ENCODE measurements at places on chromosomes 4 and X.

- no peak for DNase-seq
Measured at GRCh38 chr4:184122631-184123408, 94.9 kb downstream of the ENPP6 start.

DNA sequence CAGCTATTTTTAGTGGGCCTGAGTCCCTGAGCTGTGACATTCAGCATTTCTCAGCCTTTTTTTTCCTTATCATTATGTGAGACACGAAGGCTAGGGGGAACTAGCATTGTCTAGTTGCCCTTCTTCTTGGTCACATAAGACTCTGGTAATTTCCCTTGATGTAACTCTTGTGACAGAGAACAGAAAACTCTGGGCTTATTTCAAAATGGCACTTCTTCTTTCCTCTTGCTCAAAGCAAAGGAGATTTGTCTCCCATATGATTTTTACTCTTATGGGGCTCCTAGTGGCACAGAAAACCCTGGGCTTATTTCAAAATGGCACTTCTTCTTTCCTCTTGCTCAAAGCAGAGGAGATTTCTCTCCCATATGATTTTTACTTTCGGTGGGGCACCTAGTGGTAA is 14.7 kb downstream of the ATXN3L start:
- DNase-seq, result no peak

DNA sequence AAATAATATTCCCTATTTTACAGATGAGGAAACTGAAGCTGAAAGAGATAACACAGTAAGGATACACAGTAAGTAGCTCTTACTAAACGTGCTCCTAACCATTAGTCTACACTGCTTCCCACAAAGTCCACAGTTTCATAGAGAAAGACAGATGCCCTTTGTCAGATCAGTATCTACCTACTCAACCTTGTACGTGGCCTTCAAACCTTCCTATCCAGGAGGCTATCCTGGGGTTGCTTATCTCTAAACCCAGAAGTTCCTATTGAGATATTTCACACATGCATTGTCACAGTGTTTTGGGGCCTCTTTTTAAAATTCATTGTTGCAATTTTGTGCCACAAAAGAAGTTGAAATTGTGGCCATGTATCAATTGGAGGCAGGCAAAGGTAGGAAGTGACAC is 208.0 kb downstream of the ENOX2 start:
- DNase-seq, result no peak

DNA sequence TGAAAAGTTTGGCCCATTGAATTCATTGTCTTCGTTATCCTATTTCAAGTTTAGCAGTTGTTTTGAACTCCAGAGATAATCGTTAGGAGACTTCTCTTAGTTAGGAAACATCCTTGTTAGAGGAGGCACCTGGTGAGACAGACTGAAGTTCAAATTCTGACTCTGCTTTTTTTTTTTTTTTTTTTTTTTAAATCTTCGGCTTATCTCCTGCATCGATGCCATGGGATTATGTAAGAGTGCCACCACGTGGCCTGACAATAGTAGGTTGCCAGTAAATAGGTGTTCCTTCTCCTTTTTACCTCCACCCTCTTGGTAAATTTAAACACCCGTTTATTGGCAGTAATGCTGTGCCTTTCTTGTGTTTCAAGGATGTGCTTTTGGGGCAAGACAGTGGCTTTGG is 149.3 kb downstream of the SOWAHB start:
- DNase-seq, result no peak

GRCh38 chrX:21741869-21742701 is 15.8 kb downstream of the SMPX start:
- no peak for DNase-seq

DNA sequence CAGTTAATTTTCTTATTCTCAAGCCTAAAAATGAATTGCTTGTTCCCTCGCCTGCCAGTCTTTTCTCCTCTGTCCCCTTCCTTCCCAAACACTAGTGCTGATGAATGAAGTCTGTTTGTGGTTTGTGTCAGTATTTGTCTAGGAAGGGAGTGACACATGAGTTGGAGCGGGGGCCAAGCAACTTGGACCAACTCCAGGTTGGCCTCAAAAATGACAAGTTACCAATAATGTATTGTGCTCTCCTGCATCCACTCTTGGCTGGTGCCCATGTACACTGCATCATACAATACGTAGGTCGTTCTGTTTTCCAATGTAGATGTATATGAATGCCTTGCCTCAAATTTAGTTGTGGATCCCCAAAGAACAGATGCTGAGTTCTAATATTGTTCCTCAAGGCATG is 223.0 kb upstream of the GPC4 start:
- DNase-seq, result no peak

DNA sequence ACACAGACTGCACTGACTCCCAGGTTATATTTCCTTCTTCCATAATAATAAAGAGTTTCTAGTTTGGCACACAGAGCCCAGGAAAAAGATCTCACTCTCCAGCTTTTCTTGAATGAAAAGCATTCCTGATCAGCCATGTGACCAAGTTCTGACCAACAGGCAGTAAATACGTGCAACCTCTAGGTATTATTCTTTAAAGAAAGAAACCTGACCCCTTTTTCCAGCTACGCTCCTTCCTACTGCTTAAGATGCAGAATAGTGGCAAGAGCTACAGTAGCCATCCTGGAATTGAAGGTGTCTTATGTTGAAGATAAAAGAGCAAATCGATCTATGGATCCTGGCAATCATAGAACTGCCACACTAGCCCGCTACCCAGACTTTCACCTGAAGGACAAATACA is 76.7 kb downstream of the LRBA start:
- DNase-seq, result no peak

- DNase-seq, result no peak
Measured at GRCh38 chr4:6504900-6505496, 32.6 kb upstream of the PPP2R2C start.

- DNase-seq, result no peak
Measured at GRCh38 chrX:13212191-13212651, 107.6 kb downstream of the ATXN3L start.

DNA sequence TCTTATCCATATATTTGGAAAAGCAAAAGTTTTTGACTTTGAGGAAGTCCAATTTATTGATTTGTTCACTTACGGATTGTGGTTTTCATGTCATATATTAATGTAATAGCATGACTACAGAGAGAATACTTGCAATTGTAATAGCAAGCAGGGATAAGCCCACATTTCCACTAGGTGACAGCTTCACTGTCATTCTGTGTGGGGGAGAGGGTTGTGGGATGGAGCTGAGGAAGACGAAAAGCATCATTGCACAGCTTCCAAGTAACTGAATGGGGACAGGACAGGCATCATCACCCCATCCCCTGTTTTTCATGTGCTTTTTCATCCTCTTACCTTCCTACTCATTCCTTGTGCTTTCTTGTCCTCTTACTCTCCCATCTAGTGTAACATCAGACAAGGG is 31.4 kb downstream of the BEX3 start:
- DNase-seq, result no peak

DNA sequence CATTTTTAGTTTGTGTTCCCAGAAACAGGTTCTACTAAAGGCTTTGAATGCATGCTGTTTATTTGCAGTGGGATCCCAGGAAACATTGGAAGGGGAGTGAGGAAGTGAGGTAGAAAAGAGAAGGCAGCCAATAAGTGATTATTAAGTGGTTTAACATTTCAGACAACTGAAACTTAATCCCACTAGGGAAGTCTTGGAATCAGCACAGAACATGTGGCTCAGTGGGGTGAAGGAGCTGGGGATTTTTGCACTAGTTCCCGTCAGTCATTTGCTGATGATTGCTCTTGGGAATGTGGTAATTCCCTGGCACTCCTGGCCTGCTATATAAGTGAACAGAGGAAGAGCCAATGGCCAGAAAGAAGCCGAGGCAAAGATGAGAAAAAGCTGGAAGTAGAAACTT is 1053.0 kb upstream of the IGFBP7 start:
- no peak for DNase-seq

GRCh38 chr4:69764311-69764710 is 3.9 kb upstream of the SULT1B1 start:
- no peak for DNase-seq

DNA sequence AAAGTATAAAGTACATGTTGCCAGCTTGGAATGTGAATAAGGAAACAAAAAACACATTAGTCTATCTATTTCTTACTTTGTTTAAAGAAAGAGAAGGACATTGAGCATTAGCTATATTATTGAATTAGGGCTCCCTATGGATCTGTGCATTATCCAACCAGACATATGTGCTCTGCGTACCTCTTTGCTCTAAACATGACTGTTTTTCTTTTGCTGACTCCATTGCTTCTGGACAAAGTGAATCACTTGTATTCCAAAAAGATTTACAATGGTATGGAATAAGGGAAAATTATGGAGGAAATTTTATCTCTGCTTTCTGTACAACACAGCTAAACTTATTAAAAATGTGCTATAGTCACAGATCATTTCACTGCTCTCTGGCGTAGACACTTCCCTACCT is 727.8 kb upstream of the LCORL start:
- no peak for DNase-seq

- peak; percentile 86 for DNase-seq
Measured at GRCh38 chr4:147975325-147975724, 243.4 kb downstream of the ARHGAP10 start.

DNA sequence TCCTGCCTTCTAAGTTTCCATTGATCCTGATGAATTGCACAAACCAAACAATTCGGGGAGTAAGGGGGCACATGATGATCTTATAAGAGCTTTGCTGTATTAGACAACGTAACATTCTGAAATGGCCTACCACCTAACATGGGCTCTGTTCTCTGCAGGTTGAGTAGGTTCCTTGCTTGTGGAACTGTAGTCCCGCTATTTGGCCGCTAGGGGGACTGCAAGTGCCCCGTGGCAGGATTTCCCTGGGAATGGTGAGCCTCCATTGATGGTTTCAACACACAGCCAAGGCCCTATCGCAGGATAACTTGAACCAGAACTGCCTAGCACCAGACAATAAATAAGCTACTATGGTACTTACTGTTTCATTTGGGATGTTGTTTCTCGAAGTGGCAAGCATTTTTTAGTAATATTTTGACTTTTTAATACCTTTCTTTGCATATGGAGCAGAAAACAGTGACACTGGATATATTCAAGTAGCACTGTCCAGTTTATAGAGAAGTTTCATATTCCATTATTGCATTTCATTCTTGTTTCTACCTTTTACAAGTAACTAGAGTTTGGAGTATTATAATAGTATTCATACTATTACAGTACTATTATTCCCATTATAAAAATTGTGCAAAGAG is 11.9 kb downstream of the AR start:
- DNase-seq, result no peak

DNA sequence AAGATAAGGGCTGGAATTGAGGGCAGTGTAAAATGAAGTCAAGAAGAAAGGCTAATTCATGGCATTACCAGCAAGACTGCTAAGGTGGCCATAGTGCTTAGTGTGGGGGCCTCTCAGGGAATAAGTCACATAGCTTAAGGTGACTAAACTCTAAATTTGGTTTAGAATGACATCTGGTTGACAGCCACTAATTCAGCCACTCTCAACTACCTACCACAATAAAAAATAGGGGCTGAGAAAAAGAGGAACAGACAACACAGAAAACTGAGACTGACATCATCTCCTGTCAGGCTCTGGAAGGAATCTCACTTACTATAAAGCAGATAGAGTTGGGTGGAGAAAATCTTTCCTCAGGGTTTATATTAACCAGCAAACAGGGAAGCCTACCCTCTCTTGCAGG is 96.9 kb downstream of the CHRDL1 start:
- DNase-seq, result no peak

GRCh38 chr4:120481756-120482155 is 415.1 kb upstream of the MAD2L1 start:
- DNase-seq, result peak; percentile 24

DNA sequence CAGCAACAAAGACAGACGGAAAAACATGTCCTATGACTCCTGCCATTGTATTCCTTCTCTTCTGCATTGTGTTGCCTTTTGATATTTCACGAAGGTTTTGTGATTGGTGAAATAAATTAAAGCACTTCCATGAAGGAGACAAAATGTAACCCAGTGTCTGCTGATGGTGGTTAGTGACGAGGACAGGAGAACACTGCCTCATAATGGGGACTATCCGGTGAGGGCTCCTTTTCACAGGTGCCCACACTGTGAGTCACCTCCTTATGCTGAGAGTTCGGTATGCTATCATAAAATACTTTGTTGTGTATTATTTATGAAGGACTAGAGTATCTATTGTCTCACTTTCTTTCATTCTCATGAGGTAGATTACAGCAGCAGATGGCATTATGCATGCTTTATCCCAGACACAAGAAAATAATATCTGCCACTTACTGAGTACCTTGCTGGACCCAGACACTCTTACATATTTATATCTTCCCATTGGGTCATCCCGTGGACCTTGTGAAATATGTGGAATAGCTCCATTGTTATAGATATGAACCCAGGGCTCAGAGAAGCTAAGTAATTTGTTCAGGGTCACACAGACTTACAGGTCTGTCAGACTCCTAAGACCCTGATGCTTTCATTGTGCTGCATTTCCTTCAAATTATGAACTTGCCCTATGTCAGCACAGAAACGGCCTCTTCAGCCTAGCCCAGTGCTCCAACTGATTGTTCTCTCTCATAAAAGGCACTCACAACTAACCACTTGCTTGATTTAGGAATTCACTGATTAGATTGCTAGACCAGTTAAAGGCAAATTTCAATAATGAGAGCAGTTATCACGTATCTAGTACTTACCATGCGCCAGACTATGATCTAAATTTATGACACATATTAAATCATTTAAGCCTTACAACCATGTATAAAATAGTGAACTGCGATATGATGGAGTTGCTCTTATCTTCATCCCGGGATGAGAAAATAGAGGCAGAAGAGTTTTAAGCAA is 31.2 kb downstream of the PLS3 start:
- no peak for DNase-seq

DNA sequence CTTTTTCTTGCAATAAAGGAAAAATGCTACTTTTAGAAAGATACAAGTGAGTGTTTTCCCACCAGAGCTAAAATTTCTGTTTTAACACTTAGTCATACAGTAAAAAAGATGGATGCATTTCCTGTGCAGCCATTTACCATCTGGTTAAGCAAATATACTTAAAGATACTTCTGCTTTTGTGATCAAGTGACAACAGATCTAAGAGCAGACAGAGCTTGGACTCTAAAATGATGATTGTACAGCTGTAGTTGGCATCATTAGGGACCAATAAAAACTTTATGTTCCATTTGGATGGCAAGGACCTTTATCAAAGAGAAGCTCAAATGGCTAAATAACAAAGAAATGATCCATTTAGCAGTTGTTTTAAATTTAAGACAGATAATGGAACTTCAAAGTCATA is 270.8 kb downstream of the FSTL5 start:
- DNase-seq, result no peak

- peak; percentile 21 for DNase-seq
Measured at GRCh38 chrX:47643926-47644325, 6.4 kb downstream of the ELK1 start.

- no peak for DNase-seq
Measured at GRCh38 chr4:123599920-123600810, 203.6 kb downstream of the SPRY1 start.

GRCh38 chr4:13432453-13432852 is 51.7 kb downstream of the RAB28 start:
- no peak for DNase-seq
